Esophagus muscularis mucosa (tissue), 4 donors: ENCODE measurements at places on chromosomes 1 and 21. TPM values are rescaled to one million over a fixed set of nuclear protein-coding genes. Genes with fewer than 3 reads are reported as not detected.

The TINAGL1 gene
- total RNA-seq, result 337 TPM

The LAMB3 gene
- total RNA-seq, result 0.63 TPM

The FCRLA gene
- not detected for total RNA-seq

The PARS2 gene
- 5.0 TPM for total RNA-seq

The MROH9 gene
- not detected for total RNA-seq

The EPS15 gene
- 84.3 TPM for total RNA-seq

The MYOC gene
- 87.6 TPM for total RNA-seq

The SPATA1 gene
- 0.19 TPM for total RNA-seq

The ITPKB gene
- 156 TPM for total RNA-seq

The NEXN gene
- total RNA-seq, result 272 TPM
